ENCODE measurements at places on chromosomes 12 and 14.

GRCh38 chr14:59305836-59306555, 117.5 kb downstream of the DAAM1 start:
- DNase-seq: no peak

DNA sequence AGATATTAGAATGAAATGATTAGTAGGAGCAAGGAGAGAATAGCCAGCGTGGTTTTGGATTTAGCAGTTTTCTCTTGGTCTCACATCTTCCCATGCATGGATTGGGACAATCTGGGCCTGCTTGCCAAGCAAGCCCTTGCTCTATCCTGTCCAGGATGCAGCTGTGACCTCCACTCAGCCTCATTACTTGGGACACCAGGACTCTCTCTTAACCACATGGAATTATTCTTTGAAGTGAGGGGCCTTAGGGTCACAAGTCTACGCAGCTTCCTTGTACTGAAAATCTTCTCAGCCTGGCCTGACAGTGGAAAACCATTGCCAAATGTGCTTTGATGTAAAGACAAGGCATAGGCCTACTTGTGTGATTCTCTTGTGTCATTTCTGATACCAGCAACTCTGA, 28.0 kb upstream of the DCN start:
- no peak for DNase-seq

- no peak for DNase-seq
Observed at GRCh38 chr12:968545-968944, 19.1 kb upstream of the RAD52 start.

- no peak for DNase-seq
Observed at GRCh38 chr14:62546862-62547474, 498.3 kb downstream of the KCNH5 start.

- no peak for DNase-seq
Observed at GRCh38 chr14:74596741-74597450, 15.1 kb downstream of the LTBP2 start.

- DNase-seq: no peak
Observed at GRCh38 chr14:99800781-99801180, 7.6 kb downstream of the EML1 start.

- DNase-seq: no peak
Observed at GRCh38 chr12:93668919-93669418, 8.2 kb upstream of the CRADD start.

DNA sequence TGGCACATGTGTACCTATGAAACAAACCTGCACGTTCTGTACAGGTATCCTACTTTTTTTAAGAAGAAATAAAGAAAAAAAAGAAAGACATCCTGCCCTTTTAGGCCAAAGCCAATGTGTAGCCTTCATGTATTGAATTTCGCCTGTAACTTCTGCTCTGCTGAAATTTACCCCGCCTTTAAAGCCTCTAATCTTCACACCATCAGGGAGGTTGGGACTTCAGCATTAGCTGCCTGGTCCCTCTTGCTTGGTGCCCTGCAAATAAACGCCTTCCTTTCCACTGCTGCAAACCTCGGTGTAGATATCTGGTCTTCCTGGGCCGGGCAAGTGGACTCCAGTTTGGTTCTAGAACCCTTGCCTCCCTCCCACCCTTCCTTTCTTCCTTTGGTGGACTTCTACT, 2.6 kb upstream of the KRT71 start:
- no peak for DNase-seq

DNA sequence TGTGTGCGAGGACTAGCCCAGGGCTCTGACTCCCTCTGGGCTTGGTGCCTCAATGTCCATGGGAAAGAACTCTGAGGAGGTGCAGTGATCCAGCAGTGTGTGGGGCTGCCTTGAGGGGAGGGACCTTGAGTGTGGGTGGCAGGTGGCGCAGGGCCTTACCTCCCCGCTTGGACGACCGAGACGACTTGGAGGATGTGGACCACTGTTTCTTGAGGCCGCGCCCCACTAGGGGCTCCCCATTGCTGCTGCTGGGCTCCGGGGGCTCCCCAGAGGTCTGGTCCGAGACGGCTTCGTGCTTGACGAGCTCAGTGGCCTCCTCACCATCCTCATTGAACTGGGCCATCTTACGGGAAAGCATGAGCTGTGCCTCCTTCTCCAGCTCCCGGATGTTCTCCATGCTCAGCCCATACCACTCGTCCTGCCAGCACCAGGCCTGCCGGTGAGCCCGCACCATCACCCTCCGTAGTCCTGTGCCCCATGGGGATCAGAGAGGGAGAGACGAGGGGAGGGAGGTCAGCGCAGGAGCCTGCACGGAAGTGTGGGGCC, 24.7 kb downstream of the ARL6IP4 start:
- no peak for DNase-seq

DNA sequence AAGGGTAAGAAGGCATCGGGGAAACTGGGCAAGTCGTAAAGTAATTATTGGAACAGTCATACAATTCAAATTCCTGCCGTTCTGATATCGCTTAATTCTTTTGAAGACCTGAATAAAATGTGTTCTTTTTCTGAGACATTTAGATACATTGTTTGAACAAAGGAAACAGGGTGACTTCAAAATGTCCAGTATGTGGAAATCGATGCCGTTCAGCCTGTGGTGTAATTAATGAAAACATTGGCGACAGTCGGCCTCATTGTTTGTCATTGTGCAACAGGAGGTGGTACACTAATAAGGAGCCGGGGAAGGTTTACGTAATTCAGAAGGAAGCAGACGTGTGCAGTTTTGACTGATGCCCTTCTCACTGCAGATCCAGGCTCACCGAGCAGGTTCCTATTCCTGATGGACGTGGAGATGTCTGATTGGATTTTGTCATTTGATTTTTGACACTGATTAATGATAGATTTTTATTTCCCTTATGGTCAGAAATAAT, 92.7 kb downstream of the BORCS5 start:
- peak; percentile 89 for DNase-seq

GRCh38 chr12:70815056-70815455, 105.5 kb downstream of the PTPRR start:
- DNase-seq: no peak

- DNase-seq: no peak
Observed at GRCh38 chr12:93904124-93904523, 226.9 kb downstream of the CRADD start.

GRCh38 chr12:6970096-6970527, 352 bp downstream of the PHB2 start:
- no peak for DNase-seq

DNA sequence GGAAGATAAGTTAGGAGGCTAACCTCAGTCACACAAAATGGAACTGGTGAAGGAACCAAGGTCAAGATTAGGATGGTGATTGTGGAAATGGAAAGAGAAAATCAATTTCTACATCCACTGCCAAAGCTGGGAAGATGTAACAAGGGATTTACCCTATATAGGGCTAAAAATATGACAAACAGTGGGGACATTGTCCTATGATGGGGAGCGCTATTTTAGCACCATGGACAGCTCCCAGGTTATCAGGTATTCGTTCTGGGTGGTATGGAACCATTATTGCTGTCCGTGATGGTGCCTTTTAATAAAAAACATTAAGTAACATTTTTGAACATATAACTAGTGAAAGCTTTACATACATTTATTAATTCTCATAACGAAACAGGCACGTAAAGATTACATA, 124.0 kb downstream of the NDUFA12 start:
- DNase-seq: no peak

DNA sequence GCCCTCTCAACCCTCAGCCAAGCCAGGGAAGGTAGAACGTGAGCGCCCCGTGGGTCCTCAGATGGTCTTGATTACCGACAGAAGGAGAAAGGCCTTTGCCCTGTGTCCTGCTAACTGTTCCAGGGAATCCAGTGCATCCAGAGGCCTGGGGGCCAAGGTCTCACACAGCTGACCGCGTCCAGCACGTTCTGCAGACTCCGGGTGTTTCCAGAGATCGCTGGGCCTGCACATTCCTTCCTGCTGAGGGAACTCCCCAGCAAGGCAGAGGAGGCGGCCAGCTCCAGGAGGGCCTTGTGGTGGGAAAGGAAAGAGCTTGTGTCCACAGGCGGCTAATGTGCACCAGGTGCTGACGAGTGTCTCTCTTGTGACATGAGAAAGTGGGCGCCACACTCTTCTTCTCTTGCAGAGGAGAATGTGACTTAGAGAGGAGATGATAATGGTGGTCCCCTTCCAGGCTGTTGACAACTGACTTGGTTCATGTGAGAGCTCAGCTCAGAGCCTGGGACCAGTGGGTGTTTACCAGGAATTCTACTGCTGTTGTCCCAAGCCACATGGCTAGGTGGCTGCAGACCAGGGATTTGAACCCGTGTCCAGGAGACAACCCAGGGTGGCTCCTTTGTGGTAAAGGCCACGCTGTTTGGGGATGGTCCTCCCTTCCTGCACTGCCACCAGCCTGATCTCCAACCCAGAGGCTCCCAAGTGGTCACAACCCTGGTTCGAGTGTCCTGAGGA, 46.8 kb upstream of the DLK1 start:
- peak; percentile 89 for DNase-seq

- DNase-seq: no peak
Observed at GRCh38 chr14:85243321-85243720, 286.6 kb upstream of the FLRT2 start.

- no peak for DNase-seq
Observed at GRCh38 chr12:100797246-100797645, 2.7 kb downstream of the ANO4 start.

DNA sequence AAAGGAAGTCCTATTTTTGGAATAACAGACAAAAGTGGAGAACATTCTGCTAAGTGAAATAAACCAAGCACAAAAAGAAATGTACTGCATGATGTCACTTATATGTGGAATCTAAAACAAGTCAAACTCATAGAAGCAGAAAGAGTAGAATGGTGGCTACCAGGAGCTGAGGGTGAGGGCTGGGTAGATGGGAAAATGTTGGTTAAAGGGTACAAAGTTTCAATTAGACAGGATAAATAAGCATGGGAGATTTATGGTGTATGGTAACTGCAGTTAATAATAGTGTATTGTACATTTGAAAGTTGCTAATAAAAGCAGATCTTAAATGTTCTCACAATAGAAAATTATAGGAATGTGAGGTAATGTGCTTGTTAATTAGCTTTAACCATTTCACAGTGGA, 12.8 kb downstream of the LUM start:
- no peak for DNase-seq

DNA sequence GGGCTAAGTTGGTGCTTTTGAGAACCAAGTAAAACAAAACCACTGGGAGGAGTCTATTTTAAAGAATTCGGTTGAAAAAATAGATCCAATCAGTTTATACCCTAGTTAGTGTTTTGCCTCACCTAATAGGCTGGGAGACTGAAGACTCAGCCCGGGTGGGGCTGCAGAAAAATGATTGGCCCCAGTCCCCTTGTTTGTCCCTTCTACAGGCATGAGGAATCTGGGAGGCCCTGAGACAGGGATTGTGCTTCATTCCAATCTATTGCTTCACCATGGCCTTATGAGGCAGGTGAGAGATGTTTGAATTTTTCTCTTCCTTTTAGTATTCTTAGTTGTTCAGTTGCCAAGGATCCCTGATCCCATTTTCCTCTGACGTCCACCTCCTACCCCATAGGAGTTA, 1.8 kb upstream of the RAB5B start:
- DNase-seq: peak; percentile 59

- no peak for DNase-seq
Observed at GRCh38 chr12:57465747-57466505, 6.3 kb downstream of the GLI1 start.

GRCh38 chr14:95428557-95428956, 87.9 kb downstream of the SYNE3 start:
- DNase-seq: no peak

Measured in small intestine (tissue), 16 donors.